ENCODE measurements at places on chromosomes 16 and 17. TPM values are rescaled to one million over a fixed set of nuclear protein-coding genes. Genes with fewer than 3 reads are reported as not detected.

- peak; percentile 51 for ATAC-seq
Observed at GRCh38 chr17:60080545-60080944, 1.8 kb upstream of the HEATR6 start.

SCN4A gene
- 0.12 TPM for total RNA-seq

- no peak for ATAC-seq
Observed at GRCh38 chr17:45339646-45340605, 23.1 kb upstream of the MAP3K14 start.

AANAT gene
- total RNA-seq: not detected

MAF gene
- total RNA-seq: 27.2 TPM
